AG09319 (cell line): ENCODE measurements at places on chromosomes 3 and 15.

GRCh38 chr15:60652245-60652644, 173.3 kb upstream of the ICE2 start:
- DNase-seq: no peak

- DNase-seq: peak; percentile 7
Observed at GRCh38 chr3:93843981-93844380, 129.7 kb downstream of the PROS1 start.

GRCh38 chr3:141632779-141633374, 105.2 kb upstream of the RNF7 start:
- no peak for DNase-seq

GRCh38 chr3:150737874-150738679, 24.9 kb downstream of the SIAH2 start:
- no peak for DNase-seq

DNA sequence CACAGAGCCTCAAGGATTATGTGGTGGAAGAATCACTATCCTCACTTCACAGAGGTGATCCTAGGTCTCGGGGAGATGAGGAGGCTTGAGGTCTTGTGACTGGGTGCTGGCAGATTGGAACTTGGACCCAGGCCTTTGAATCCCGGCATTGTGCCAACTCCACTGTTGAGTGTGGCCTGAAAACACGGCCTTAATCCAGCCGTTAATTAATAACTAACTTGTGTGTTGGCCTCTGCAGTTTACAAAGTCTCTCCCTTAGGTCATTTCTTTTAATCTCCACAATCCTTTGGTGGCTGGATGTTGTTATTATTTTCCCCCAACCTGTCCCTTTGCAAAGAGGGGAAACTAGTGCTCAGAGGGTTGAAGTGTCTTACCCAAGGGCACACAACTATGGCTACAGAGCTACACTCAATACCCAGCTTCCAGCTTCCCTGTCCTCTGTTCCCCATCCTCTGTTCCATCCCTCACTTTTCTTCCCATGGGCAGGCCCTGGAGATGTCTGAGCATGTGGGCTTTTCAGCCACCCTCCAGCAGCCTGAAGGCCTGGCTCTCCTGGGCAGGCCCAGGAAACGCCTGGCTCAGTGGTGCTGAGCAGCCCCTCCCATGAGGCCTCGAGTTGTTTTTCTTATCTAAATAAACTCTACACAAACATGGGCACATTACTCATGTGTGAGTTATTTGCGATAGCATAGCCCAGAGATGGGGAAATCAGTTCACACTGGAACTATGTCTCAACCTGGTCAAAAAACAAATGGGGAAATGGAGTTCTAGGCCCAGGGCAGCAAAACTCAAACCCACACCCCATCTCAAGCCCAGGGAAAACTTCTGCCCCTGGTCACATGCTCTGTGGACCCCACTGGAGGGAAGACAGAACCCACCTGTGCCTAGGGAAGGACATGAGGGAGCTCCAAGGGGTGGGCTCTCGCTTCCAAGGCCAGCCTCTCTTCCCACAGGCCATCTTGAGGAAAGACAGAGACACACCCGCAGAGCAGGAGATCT, 16.8 kb upstream of the SMAD3 start:
- peak; percentile 77 for DNase-seq

DNA sequence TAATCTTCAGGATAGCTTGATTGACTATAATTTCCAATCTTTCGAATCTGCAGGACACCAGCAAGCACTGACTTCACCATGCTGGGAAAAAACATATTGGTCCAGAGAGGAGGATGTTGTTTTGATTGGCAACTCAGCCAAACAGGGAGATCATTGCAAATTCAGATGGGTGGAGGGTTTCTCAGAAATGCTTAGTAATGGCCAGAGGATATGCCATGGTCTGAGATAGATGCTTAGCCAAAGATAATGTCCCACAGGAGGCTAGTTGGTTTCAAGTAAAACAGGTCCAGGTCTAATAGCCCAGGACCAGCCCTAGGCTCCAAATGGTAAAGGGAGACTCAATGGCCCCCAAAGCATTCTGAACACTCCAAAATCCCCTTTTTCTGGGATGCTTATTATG, 46.7 kb upstream of the CCDC80 start:
- DNase-seq: no peak

DNA sequence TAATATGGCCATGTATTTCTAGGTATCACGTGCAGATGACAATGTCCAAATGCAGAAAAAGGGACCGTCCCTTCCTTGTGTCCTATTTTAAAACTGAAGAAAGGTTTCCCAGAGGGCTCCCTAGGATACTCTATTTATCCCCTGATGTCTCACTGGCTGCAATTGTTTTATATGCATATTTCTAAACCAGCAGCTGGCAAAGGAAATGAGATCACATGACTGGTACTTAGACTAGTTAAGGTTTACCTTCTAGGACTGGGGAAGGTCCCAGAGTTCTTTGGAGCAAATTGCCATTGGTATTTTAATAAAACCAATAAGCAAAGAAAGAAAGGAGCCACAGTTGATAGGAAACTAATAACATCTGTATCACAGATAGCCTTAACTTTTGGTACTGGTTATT, 29.5 kb downstream of the GTF2E1 start:
- DNase-seq: no peak

GRCh38 chr3:146491303-146491702, 21.9 kb upstream of the PLSCR2 start:
- no peak for DNase-seq

DNA sequence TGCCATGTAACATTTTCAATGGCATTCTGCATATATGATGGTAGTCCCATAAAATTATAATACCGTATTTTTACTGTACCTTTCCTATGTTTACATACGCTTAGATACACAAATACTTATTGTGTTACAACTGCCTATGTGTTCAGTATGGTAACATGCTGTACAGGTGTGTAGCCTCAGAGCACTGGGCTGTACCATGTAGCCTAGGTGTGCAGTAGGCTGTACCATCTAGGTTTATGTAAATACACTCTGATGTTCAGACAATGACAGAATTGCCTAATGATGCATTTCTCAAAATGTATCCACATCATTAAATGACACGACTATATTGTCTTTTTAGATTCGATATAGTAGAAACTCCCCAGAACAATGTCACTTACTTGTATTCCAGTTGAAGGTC, 22.7 kb downstream of the CD80 start:
- no peak for DNase-seq

GRCh38 chr15:85607842-85608241, 186.9 kb downstream of the KLHL25 start:
- DNase-seq: no peak

DNA sequence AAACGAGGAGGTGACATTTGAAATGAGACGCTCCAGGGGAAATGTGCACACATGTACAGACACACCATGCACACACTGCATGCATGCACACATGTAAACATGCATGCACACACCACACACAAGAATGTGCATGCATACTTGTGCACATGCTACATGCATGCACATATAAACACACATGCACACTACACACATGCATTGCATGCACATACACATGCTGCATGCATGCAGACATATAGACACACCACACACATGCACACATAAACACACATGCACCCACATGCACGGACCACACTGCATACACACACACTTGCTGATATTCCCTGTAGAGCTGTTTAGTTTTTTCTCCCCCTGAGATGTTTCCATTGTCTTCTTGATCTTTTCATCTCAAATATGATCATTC, 37.8 kb upstream of the SLC6A1 start:
- DNase-seq: no peak

GRCh38 chr3:172931746-172932285, 181.3 kb downstream of the ECT2 start:
- no peak for DNase-seq

DNA sequence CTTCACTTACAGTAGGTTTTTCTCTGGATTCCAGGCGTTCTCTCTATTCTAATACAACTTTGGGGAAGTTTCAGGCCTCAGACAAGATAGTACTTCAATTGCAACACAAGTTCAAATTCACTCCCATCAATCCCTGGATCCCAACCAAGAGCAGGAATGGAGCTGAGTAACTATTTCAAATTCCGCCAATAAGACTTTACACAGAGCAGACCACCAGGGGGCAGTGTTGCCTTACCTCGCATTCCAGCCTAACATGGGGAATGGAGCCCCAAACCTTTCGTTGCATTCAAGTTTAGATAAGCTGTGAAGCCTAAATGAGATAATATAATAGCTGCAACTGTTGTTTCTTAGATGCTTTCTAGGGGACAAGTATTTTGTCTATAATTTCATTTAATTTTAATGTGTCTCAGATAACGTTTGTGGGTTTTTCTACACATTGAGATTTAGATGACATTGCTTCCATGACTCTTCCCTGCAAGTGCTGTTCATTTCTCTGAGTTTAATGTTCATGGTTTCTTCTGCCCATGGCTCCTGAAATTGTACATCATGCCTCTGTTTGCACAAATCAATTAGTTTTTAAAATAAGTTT, 186.7 kb downstream of the NSUN3 start:
- DNase-seq: peak; percentile 15

- no peak for DNase-seq
Observed at GRCh38 chr3:101249522-101249921, 70.9 kb downstream of the IMPG2 start.

GRCh38 chr15:92077353-92078085, 224.0 kb downstream of the SLCO3A1 start:
- DNase-seq: peak; percentile 36

DNA sequence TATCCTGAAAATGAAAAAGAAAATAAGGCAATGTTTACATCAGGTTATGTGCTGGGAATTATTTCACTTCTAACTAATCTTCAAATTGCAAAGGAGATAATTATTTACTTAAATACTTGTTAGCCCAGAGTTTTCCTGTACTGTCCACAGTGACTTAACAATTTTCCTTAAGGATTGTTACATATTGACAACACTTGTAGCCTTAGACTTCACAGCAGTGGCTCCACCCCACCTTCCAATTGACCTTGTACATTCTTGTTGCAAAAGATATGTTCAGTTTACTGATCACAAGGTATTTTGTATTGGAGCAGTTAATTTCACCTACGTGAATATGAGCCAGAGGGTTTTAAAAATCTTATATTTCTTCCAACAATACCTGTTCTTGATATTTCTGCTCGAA, 376.9 kb downstream of the CNTN6 start:
- DNase-seq: no peak

DNA sequence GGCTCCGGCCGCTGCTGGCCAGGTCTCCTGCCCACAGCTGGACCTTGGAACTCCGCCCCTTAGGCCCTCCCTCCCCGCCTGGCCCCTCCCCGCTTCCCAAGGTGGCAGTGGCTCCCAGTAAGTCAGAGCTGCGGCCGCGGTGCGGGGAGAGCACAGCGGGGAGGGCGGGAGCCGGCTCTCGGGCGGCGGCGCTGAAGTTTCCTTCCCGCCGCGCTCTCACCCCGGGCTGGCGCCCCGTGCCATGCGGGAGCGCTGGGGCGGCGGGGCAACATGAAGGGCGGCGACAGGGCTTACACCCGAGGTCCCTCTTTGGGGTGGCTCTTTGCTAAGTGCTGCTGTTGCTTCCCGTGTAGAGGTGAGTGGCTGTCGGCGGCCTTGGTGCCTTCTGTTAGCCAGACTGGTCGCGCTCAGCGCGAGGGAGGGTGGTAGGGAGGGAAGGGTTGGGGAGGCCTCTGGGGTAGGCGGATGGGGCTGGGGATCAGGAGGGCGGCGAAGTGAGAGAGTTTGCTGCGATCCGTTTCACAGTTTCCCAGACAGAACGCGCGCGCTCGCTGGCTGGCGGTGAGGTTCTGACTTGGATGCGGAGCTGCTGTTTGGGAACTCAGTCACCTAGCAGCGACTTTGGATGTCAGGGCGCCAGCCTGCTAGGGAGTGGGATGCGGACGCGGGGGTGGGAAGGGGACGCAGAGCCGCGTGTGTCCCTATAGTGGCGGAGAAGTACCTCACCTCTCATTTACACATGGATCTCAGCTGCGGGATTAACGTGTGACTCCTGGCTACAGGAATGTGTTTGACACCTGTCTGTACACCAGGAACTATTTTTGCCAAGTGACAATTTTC, 145.5 kb upstream of the UMPS start:
- DNase-seq: no peak
